ENCODE measurements at places on chromosomes 7 and 10. TPM values are rescaled to one million over a fixed set of nuclear protein-coding genes. Genes with fewer than 3 reads are reported as not detected.

- DNase-seq = peak; percentile 86
Measured at GRCh38 chr7:50092579-50093491, at the start of gene ZPBP. TSS of gene ZPBP (minus strand) at chr7:50093246. CDS start at chr7:50093194, 52 bp downstream.

- DNase-seq = no peak
Measured at GRCh38 chr7:102891693-102892261, 21.0 kb upstream of the LRRC17 start.

The TAS2R41 gene
- not detected for total RNA-seq

DNA sequence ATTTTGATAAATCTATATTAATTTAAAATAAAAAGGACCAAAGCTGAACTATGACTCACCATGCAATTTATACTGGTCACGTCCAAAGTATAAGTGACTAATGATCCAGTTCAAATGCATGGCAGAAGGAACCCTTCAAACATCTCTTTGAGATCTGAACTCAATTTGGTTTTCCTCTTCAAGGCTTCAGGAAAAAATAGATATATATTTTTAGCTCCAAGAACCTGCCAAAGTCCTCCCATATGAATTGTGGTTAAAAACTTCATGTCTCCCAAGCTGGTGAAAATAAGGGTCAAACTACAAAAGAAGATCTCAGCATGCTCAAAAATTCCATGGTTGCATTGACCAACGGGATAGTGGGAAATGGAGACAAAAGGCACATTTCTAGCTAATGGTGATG is 34.6 kb upstream of the PDE1C start:
- no peak for DNase-seq

The KLF14 gene
- not detected for total RNA-seq

DNA sequence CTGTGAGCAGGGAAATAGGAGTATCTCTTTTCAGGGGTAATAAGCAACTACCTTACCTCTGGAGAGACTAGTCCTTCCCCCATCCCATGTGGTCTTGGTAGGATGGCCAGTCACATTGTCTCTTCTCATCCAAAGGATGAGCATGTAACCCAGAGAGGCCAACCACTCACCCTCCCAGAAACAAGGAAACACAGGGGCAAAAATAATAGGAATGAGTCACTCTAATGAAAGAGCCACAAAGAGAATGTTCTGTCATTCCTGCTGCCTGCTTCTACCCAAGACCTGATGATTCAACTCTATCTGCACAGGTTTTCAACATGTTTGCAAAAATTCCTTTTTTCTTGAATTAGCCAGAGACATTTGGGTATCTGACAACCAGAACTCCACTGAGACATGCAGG is 99.3 kb upstream of the NFE2L3 start:
- DNase-seq = no peak

GRCh38 chr7:94632338-94633013 is 23.5 kb downstream of the SGCE start:
- DNase-seq = no peak

The GCK gene
- total RNA-seq = 1.7 TPM

The ADAM12 gene
- total RNA-seq = not detected

- DNase-seq = no peak
Measured at GRCh38 chr7:5546626-5547025, 123.0 kb upstream of the TNRC18 start.

DNA sequence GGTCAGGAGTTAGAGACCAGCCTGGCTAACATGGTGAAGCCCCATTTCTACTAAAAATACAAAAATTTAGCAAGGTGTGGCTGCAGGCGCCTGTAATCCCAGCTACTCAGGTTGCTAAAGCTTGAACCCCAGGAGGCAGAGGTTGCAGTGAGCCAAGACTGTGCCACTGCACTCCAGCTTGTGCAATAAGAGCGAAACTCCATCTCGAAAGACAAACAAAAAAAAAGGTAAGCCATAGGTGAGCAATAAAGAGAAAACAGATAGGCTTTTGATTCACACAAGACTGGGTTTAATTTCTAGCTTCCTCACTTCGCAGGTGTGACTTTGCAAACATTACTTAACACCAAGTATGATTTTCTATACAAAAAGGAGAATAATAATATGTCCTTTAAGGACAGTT is 72.3 kb upstream of the ACBD5 start:
- no peak for DNase-seq

DNA sequence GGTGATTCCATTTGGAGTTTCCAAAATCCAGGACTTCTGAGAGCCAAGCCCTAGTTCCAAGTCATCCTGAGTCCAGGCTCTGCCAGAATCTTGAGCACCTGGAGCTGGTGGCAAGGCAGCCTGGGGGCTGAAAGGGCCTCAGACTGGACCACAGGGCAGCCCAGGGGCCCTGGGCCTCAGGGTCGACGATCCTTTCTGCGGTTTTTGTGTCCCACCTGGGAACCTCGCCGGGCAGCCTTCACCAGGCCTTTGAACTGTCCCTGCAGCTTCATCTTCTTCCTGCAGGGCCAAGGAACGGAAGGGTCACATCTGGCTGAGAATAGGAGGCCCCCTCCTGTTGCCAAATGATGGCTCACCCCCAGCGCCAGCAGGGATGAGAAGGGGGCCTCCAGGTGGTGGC is 22.4 kb upstream of the FRAT2 start:
- no peak for DNase-seq

The TFPI2 gene
- total RNA-seq = not detected

The C10orf71 gene
- total RNA-seq = not detected

The AGAP5 gene
- total RNA-seq = 10.1 TPM

The SFRP5 gene
- not detected for total RNA-seq

- peak; percentile 87 for DNase-seq
Measured at GRCh38 chr10:79400146-79401004, 45.0 kb downstream of the ZCCHC24 start.

GRCh38 chr10:80253266-80253962 is 36.0 kb downstream of the MAT1A start:
- DNase-seq = peak; percentile 70

DNA sequence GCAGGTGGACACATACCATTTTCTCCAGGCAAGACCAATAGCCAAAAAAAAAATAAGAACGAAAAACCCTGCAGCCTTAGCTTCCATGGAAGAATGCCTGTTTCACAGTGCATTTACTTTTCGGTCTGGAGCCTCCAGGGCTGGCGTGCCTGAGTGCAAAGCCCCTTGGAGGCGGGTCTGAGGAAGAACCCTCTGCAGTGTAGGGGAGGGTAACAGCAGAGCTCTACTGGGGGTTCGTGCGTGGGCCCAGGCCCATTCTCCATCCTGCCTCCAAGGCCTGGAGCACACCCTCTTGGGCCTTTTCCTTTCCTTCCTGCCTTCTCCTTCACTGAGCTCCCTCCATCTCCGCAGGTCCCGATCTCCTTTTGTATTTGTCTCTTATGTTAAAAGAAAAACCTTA is 172.3 kb upstream of the GLI3 start:
- no peak for DNase-seq

- no peak for DNase-seq
Measured at GRCh38 chr7:47577321-47577919, 4.5 kb downstream of the TNS3 start.

The MARVELD1 gene
- 5.6 TPM for total RNA-seq

GRCh38 chr7:138359870-138360559 is 100.0 kb upstream of the TRIM24 start:
- DNase-seq = no peak

DNA sequence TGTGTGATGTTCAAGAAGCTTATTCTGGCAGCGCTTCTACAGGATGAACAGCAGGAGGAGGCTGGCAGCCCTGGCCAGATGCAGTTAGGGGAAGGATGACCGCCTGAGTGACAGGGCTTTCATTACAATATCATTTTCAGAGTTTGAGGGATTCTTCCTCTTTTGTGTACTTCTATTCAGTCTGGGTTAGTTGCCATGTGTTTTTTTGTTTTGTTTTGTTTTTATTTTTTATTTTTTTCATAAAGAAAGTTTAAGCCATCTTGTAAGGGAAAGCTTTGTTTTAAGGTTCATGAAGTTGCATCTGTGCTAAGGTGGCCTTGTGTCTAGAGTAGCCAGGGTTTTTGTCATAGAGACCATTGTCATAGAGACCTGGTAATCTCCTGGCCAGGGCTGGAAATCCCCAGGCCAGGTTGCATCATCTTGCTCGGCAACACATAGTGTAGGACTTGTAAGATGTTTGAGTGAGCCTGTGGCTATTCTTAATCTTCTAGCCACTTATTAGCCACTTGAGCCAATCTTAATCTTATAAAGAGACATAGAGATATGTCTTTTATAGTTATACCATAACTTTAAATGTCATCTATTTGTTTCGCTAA is 230.5 kb upstream of the TMEM229A start:
- DNase-seq = no peak

DNA sequence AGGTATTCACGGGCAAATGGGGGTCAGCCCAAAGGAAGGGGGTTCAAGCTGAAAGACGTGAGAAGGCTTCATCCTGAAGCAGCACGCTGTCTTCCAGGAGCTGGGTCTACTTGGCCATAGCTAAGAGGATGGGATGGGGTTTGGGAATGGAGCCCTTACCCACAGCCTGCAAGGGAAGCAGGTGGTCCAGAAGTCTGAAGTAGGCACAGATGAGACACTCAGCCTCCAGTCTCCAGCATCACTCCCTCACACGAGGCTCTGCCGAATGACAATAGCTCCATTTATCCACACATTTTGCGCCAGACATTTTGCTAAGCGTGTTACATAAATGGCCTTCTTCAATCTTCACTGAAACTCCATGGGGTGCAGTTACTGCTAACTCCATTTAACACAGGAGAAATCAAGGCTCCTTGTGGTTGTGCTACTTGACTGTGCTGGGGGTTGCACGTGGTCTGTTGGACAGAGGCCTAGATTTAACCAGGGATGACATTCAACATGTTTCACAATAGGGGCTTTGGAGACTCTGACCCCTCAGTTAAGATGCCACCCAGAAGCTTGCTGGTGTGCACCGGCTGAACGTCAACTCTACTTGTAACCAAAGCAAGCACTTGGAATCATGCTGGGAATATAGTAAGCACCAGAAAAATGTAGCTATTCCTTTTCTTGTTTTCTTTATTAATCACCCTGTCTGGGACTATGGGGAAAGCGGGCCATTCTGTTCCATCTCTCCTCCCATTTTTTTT is 85.3 kb downstream of the FAM241B start:
- DNase-seq = no peak

The AKR1B15 gene
- not detected for total RNA-seq

GRCh38 chr10:71868192-71868697 is 17.2 kb upstream of the PSAP start:
- no peak for DNase-seq

GRCh38 chr10:34092891-34093290 is 722.2 kb downstream of the PARD3 start:
- DNase-seq = no peak

The HELLS gene
- total RNA-seq = 247 TPM

The MMD2 gene
- not detected for total RNA-seq

The CLDN4 gene
- total RNA-seq = not detected

The WIPF3 gene
- total RNA-seq = not detected

- DNase-seq = no peak
Measured at GRCh38 chr7:102890292-102890970, 22.4 kb upstream of the LRRC17 start.

The CLRN3 gene
- not detected for total RNA-seq

DNA sequence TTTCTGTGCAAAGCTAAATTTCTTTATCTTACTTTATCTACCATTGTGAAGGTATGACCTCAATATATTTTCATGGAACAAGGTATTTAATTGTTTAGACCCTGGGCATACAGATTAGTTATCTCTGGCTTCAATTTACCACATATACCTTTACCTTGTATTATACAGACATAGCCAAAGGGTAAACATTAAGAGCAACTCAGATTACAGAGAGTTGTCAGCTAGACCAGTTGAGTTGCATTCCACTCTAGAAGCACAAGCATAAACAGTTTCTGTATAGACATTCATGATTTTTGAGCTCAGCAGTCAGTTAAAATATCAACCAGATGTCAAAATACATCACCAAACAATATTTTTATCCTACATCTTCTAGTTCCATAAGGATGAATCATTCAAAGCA is 857.3 kb upstream of the ZWINT start:
- no peak for DNase-seq

- peak; percentile 56 for DNase-seq
Measured at GRCh38 chr7:37353949-37354655, 94.6 kb downstream of the ELMO1 start.

The PNLIPRP1 gene
- not detected for total RNA-seq

GRCh38 chr10:78384049-78384431 is 350.4 kb downstream of the RPS24 start:
- DNase-seq = no peak

The SFTPA1 gene
- total RNA-seq = not detected

The EPHA1 gene
- 0.09 TPM for total RNA-seq

GRCh38 chr10:61897671-61898434 is 3.6 kb upstream of the ARID5B start:
- DNase-seq = peak; percentile 73

DNA sequence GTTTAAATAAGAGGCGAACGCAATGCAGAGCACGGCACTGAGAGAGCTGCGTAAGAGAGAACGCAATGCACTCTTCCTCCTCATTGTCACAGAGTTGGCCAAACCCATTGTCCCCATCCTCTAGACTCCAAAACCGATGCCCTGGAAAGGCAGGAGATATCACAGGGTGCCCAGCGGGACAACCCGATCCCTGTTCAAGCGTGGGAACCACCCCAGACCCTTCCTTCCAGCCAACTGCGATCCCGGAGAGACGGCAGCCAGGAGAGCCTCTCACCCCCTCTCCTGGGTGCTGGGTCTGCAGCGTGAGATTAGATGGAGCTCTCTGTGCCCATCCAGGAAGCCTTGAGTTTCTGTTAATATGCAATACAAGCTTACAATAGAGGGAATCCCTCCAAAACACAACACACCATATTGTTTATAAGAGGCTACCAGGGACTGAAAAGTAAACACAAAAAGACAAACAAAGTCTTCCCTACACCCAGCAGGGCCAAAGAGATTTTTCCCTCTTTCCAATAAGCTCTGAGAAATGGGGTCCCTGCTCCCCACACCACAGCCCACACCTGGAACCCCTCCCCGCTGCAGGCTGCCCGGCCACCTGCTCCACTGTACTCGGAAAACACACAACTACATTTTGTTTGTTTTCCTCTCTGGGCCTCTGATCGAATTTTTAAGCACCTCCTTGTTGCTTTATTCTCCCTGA is 187.6 kb downstream of the ADARB2 start:
- DNase-seq = no peak

DNA sequence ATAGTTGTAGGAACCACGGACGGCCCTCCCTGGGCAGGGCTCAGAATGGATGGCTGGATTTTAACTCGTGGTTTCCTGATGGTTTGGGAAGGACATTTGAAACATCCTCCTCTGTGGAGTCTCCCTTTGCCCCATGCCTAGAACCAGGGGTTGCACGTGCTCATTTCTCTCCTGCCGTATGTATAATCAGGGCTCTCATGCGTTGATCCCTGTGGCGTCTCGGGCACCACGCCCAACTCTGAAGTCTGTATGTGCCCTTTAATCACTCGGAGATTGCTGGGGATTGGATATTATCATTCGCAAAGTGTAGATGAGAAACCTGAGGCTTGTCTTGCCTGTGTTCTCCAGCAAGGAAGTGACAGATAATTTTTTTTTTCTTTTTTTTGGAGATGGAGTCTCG is 257.1 kb downstream of the CAMK1D start:
- no peak for DNase-seq

The LRGUK gene
- total RNA-seq = 0.16 TPM

DNA sequence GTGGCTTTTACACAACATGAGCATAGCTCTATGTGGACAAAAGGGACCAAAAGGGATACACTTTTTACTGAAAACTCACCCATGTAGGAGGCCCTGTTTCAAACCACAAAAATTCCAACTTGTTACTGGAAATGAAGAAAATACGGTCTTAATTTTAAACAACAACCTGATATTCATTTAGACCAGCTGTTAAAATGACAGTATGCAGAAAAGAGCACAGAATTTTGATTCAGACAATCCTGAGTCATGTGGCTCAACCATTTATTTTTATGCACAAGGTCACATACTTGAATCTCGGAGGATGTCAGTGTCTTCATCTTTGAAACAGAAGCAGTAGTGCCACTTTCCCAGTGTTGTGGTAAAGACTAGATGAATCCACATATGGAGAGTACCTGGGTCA is 426.5 kb upstream of the NFE2L3 start:
- DNase-seq = no peak

The GPRIN2 gene
- not detected for total RNA-seq

The RAPGEF5 gene
- 0.54 TPM for total RNA-seq

Data from activated CD4-positive, alpha-beta T cell treated with anti-CD3 and anti-CD28 coated beads, Interleukin-2, amount 10 ng/mL, durations not matched to agents 24 days and 14 days (primary cell).